ENCODE measurements at places on chromosomes 11 and 22.

- no peak for DNase-seq
Measured at GRCh38 chr22:50298937-50299784, 8.3 kb downstream of the PLXNB2 start.

- DNase-seq, result no peak
Measured at GRCh38 chr11:122697636-122698167, 42.2 kb downstream of the UBASH3B start.

DNA sequence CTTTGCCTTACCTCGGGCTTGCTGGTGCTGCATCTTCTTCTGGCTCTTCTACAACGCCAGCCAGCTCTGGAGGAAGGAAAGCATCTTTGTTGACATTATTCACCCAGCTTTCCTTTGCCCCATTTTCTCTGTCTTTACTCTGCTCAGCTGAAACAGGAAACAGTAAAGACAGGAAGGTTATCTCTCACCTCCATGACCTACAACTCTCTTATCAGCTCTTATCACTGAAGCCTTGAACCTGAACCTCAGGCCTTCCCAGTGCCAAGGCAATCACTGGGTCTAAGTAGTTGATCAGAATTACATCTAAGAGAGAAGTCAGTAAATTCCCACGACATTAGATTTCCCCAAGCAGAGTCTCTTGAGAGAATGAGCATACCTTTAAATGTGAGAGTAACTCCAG lies 59.6 kb upstream of the CCDC89 start:
- no peak for DNase-seq

DNA sequence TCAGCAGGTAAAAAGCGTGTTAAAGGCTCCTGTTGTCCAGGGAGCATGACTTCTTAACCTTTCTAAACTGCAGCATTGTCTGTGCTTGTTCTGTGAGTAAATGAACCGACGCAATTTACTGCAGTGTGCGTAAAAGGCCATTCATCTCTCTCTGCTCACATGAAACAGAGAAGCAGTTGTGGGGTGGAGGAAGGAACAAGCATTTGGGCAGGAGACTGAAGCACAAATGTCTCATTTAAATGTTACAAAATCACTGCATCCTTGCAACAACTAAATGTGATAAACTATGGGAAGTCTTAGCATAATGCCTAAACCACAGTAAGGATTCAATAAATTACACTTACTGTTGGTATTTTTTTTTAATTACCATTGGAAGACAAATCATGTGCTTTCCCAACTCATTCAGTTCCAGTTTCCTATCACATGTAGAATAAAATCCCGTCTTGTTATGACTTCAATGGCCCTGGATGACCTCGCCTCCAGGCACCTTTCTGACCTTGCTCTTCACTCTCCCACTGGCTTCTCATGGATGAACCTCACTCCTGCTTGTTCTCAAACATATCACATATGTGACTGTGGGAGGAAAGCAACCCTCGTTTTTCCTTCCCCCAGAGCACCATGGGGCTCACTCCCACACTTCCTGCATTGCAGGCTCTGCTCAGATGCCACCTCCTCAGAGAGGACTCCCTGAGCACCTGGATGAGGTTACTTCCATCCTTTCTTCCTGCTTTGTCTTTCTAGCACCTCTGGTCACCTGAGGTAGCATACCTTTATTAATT lies 21.6 kb upstream of the RFPL2 start:
- no peak for DNase-seq

DNA sequence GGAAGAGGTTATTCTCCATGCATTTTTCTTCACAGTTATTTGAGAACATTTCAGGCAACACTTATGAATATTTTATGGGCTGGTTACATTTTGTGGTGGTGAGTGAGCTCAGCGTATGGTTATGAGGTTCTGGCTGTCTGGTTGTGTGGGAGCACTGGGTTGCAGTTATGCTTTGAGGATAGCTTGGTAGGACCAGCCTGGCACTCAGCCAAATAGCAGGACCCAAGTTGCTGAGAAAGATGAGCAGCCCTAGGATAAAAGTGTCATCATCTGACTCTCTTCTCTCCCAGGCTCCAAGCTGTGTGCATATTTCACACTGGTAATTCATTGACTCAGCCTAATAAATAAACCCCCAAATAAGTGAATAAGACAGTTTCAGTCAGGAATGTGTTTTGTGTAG lies 8.1 kb upstream of the SRSF8 start:
- no peak for DNase-seq

- no peak for DNase-seq
Measured at GRCh38 chr11:94449437-94449836, 44.2 kb downstream of the MRE11 start.

GRCh38 chr11:40104941-40105550 lies 1354.4 kb downstream of the LRRC4C start:
- DNase-seq, result no peak

GRCh38 chr11:94673951-94674491 lies 94.1 kb upstream of the AMOTL1 start:
- DNase-seq, result no peak

GRCh38 chr11:44707094-44707493 lies 19.7 kb upstream of the TSPAN18 start:
- no peak for DNase-seq

DNA sequence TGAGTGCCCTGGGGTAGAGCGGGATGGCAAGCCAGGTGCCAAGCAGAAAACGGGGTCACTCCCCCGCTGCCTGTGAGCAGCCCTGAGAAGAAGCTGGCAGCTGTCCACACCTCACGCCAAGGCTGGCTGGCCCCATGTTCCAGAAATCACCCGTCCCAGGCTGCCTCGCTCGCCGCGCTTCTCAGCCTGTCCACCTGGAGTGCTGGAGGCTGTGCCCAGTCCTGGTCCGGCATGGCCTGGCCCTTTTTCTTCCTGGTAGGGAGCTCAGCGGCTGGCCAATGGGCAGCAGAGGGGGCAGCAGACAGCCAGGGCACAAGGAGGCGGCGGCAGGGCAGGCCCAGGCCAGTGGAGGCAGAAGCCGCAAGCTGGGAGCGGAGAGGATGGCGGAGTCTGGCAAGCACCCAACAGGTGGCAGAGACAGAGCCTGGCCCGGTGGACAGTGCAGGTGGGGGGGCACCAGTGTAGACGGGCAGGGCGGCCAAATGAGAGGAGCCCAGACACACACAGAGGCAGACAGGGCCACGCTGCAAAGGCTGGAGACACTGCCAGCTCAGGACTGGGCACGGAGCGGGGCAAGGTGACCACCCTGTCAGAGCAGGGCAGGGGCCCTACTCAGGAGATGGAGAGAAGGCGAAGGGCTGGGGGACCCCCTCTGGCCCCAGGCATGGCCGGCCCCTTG lies 37.2 kb upstream of the TH start:
- DNase-seq, result no peak

- DNase-seq, result no peak
Measured at GRCh38 chr11:95279921-95280868, 49.2 kb upstream of the SESN3 start.

- no peak for DNase-seq
Measured at GRCh38 chr22:32050678-32051515, 7.8 kb downstream of the SLC5A1 start.

DNA sequence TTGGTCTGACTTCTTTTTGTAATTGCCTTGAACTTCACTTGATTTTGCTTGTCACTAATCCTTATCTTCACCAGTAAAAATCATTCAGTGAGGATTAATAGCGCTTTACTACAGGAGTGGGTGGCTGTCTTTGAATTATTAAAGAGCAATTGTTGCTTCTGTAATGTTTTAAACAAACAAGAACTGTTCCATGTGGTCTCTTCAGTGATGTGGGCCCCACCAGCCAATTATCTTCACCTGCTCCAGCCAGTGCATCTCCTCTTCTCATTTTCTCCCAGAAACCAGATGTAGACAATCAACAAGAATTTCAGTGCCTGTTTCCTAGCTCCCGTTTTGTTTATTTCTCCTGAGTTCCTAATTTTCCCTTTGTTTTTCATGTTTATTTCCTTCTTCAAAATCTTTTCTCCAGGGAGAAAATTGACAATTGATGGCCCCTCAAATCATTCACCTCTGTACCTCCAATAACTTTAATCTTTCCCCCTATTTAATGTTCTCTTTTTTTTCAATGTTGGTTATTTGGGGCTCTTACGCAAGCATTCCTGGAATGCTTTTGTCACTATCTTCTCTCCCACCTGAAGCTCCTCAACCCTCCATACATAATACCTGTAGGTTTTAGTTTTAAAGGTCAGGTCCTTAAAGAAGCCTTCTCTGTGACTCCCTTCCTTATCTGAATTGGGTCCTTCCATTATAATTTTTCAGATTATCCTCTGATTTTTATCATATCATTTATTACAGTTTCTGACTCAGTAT lies 115.1 kb downstream of the ARFGAP2 start:
- no peak for DNase-seq

GRCh38 chr11:15200696-15201095 lies 86.0 kb downstream of the INSC start:
- DNase-seq, result no peak

DNA sequence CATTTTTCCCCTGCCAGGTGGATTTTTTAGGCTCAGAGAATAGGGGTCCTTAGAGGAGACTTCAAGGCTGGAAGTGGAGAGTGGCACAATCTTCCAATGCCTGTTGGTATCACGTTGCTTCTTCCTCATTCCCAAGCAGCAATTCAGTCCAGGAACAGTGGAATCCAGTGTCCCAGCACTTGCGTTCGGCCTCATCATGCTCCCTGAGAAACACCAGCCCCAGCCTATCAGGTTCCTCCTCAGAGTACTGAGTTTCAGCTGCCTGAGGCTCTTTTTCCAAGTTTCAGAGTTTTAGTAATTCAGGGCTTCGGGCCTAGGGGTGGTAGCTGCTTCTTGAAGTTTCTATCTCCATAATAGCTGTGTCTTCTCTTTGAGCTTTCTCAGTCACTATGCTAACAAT lies 31.9 kb upstream of the NRGN start:
- no peak for DNase-seq

DNA sequence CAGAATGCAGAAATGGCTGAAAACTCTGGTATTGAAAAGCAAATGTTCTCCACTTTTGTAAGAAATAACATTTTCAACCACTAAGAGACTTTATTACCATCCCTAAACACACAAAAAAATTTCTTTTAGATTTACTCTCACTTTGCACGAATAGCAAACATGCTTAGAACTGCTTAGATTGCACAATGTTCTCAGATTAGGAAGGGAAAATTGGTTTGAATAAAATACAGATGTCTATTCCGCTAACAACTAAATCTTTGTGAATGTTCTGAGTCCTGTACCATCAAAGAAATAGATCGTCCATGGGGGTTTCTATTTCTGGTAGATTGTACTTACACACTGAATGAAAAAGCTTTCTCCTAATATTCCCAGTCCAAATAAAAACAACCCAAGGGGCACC lies 40.1 kb downstream of the BDNF start:
- no peak for DNase-seq

GRCh38 chr11:15412054-15412453 lies 297.3 kb downstream of the INSC start:
- DNase-seq, result no peak

Data from GM19239 (cell line).